ENCODE measurements at places on chromosomes 5 and 9.

- DNase-seq: no peak
Observed at GRCh38 chr9:136160381-136160841, 41.7 kb upstream of the TMEM250 start.

GRCh38 chr5:109830955-109831502 lies 141.3 kb downstream of the MAN2A1 start:
- DNase-seq: no peak

DNA sequence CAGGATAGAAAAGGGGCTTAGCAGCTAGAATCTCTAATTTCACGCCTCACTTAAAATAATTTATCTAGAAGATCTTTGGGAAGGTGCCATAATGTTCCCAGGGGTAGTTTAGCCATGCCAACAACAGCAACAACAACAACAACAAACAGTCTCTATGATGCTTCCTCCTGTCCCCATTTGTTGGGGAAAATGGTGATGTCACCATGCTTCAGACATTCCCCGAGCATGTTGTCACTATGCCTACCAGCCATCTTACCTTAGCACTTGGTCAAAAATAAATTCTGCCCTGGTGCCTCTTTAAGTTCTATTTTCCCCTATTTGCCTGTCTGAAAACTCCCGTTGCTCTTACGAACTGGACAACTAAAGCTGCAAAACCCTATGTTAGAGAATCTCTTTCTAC lies 76.6 kb downstream of the KCNN2 start:
- DNase-seq: no peak

GRCh38 chr5:105836268-105836667 lies 1834.5 kb downstream of the EFNA5 start:
- no peak for DNase-seq

DNA sequence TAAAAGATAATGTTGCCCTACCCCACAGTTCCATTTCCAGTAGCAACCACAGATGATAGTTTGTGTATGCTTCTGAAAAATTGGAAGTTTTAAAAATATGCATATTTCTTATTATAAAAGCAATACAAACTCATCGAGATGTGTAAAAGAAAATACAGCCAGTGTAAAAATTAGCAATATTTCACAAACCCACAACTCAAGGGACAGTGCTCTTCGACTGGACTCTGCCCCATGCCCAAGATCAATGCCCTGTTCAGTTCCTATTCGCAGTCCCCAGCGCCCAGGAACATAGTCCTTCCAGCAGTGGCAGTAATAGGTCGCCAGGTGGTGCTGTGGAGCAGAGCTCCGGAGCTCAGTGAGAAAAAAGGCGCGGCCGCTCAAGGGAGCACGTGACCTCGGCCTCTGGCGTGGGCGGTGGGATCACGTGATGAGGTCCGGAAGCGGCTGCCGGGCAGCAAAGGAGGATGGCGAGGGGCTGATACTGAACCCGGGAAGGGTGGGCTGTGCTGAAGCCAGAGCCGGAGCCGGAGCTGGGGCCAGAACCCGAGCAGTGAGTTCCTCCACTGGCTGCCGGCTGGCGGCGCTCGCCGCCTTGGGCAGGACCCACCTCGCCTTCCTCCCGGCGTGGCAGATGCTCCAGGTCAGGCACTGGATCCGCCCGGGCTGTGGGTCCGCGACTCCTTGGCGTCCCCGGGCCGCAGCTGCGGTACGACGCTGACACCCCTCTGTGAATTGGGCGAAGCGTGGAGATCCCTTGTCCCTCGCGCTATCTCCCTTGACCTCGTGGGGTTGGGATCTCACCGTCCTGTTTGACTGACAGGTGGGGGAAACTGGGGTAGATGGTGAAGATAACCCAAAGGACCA lies at the start of gene SLC36A1:
TSS of gene SLC36A1 (plus strand) at position 430 of the 864 bp plus-strand sequence. CDS start 11,190 bp downstream, outside the sequence.
- peak; percentile 89 for DNase-seq

GRCh38 chr5:36521838-36522745 lies 84.3 kb upstream of the SLC1A3 start:
- no peak for DNase-seq

DNA sequence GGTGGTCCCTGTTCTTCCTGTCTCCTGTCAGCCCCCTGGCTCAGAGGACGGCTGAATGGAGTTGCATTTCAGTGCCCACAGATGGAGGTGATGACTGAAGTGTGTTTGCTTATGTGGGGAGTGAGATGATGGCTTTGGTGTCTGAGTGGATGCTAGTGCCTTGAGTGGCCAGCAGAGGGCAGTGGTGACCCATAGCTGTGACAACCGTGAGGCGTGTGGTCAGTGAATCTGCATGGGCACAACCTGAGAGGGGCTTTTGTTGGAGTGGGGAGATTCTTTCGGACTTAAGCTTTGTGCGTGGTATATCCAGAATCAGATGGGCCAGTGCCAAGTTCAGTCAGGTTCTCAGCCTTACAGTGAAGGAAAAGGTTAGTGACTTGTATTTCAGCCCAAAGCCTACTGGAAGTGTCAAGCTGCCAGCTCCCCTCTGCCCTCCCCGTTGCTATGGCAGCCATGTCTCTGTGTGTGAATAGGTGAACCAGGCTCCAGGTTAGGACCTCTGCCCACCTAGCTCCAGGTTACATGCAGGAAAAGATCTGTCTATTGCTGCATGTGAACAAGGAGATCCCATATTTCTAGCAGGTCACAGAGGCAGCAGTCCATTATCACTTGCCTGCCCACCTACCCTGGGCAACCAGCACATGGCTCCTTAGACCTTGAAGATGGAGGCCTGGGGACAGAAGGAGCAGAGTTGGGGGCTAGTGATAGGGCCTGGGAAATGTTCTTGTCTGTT lies 14.7 kb upstream of the CXXC5 start:
- DNase-seq: peak; percentile 37

DNA sequence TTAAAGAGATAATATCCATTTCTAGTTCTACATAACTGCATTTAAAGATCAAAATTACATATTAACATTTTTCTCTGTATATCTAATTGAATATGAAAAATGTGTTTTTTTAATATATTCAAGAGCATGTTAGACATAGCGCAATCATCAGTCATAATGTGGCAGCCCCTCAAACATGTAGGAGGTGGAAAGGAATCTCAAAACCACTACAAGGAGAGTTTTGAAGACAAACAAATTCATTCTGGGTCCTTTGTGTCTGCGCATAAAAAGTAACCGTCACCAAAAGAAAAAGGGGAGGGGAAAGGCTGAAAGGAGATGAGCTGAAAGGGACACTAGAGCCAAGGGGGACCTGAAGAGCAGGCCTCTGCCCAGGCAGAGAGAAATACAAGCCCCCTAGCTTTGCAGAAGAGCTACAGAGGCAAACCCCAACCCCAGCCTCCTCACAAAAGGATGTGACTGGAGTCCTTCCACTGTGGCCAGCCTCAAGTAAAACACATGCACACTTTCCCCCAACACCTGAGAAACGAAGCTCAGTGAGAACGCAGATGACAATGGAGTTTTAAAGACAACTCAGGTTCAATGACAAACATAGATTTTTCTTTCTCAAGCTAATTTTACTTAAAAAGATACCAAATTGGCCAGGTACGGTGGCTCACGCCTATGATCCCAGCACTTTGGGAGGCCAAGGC lies 62.0 kb downstream of the MAPKAP1 start:
- DNase-seq: no peak

GRCh38 chr5:172593306-172593705 lies 47.8 kb upstream of the NEURL1B start:
- no peak for DNase-seq

GRCh38 chr5:114316167-114316566 lies 45.7 kb upstream of the KCNN2 start:
- DNase-seq: no peak

GRCh38 chr5:160504906-160505305 lies 83.3 kb downstream of the PTTG1 start:
- DNase-seq: no peak

GRCh38 chr5:180990882-180991242 lies 2.2 kb downstream of the BTNL3 start:
- no peak for DNase-seq

- no peak for DNase-seq
Observed at GRCh38 chr5:157839157-157839795, 19.7 kb downstream of the CLINT1 start.

DNA sequence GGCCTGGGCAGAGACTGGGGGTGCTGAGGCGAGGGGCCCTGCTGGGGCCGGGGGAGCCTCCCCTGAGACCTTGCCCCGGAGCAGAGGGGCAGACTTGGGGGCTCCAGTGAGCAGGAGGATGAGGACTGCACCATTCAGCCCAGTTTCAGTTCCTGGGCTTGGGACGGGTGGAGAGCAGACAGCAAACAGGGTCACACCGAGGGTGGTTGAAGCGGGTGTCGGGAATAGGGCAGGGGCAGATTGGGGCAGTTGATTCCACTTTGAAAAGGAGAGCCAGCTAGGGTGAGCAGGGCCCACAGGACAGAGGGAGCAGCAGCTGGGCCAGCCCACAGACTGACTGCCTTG lies 4.5 kb downstream of the GRK6 start:
- no peak for DNase-seq

DNA sequence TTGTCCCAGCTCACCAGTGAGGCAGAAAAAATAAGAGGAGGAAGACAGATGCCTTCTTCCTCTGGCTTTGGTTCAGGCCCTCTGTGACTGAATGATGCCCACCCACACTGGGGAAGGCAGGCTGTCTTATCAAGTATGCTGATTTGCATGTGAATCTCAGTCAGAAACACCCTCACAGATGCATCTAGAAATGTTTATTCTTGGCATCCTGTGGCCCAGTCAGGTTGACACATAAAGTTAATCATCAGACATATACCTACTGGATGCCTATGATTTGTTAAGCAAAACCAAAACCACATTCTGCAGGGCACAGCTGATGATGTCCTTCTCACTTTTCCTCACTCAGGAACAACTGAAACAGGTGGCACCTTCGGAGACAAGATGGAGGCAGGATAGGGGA lies 243.4 kb upstream of the KCNN2 start:
- no peak for DNase-seq

GRCh38 chr9:114078021-114078780 lies at the start of gene AMBP:
TSS of gene AMBP (minus strand) at chr9:114078300. CDS start at chr9:114078209, 91 bp downstream.
- no peak for DNase-seq

GRCh38 chr9:79477955-79478771 lies 93.6 kb upstream of the TLE4 start:
- DNase-seq: no peak

DNA sequence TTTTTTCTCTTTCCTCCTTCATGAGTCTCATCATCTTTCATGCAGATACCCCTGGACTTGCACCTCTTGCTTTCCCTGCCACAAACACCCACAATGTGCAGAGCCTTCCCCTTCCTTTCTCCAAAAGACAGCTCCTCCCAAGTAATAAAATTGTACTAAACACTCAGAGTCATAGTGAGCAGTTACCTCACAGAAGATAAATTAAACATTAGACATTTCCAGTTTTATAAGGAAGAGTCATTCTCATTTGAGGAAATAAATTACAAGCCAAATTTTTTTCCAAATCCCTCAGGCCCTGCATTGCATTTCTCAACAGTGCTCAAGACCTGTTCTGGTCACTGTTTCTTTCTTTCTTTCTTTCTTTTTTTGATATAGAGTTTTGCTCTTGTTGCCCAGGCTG lies 131.5 kb downstream of the ATPSCKMT start:
- no peak for DNase-seq

GRCh38 chr9:69131682-69132081 lies 42.4 kb upstream of the TJP2 start:
- no peak for DNase-seq

DNA sequence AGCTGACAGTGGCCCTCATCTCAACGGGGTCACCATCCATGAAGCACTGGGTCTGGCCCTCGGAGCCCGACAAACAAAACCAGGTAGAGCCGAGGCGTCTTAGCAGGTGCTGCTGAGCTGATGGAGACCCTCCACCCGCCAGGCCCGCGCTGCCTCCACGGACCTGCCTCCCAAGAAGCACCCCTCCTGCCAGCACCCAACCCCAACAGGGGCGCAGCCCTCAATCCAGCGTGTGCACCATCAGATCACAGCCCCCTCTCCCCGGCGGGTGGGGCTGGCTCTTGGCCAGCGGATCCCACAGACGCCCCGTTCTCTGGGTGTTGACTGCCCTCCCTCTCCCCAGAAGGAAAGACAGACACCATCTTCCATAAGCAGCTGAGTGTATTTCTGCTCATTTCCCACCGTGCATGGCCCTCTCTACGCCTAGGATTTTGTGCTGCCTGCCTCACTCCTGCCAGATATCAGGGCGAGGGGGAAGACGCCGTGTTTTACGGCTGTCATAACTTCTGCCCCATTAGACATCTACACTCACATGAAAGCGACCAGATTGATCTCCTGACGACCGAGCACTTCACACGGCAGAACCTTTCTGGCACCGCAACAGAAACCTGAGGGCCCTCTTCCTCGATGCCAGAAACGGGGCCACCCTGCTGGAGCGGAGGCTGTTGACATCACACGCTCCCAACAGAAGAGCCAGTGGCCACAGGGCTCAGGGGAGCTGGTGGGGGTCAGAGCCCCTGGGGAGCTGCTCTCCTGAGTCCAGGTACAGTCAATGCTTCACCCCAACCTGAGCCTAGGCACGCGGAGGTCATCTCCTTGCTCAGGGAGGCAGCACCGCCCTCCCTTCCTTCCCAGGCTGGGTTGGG lies 12.4 kb downstream of the NACC2 start:
- no peak for DNase-seq

- DNase-seq: no peak
Observed at GRCh38 chr5:160230686-160231527, 1.6 kb downstream of the FABP6 start.

DNA sequence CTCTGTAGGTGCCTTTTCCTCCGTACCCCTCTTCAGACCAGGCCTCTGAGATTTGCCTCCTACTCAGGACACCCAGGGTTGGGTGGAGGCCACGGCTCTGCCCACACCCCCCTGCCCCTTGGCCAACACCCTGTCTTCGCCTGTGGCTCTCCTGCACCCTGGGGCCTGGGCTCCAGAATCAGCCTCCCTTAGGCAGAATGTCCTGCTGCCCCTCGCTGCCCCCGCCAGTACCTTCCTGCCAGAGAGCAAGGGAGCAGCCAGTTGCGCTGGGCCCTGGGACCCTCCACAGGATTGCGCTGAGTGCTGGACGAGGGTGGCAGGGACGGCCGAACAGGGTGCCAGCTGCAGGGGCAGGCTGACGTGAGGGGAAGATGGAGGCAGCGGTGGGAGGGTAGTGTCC lies 53.5 kb downstream of the COL5A1 start:
- no peak for DNase-seq

DNA sequence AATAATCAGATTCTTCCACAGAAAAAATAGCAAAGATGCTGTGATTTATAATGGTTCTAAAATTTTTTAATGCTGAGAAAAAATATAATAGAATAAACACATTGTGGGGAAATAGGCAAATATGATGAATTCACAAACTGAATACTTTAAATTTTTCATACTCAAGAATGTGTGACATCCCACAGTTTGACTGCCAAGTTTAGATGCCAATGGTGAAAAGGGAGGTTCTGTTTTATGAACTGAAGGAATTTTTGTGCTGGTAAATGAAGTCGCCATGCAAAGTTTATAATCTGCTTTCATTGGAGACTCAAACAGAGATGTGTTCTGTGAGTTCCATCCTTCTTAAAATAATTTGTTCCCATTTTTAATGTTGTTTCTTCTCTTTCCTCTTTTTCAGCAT lies 367.5 kb upstream of the ADAMTS16 start:
- DNase-seq: no peak

DNA sequence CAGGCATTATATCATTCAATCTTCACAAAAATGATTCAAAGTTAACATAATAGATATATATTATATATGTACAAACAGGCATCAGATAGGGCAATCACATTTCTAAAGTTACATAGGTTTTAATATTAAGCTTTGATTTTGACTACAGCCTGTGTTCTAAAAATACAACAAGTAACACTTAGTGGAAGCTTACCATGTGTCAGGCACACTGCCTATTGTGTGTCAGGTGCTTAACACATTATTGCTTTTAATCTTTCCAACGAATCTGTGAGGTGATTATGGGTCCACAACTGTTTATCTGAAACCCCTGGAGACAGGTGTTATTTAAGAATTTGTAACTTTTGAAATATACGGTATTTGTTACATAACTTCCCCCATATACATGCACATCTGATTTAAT lies 25.2 kb downstream of the FBN2 start:
- DNase-seq: no peak
